ENCODE measurements at places on chromosomes 7 and 10.

GRCh38 chr7:32921896-32922295 is 30.3 kb upstream of the KBTBD2 start:
- DNase-seq = peak; percentile 49

GRCh38 chr7:134737566-134738345 is 41.7 kb upstream of the CALD1 start:
- DNase-seq = peak; percentile 98

DNA sequence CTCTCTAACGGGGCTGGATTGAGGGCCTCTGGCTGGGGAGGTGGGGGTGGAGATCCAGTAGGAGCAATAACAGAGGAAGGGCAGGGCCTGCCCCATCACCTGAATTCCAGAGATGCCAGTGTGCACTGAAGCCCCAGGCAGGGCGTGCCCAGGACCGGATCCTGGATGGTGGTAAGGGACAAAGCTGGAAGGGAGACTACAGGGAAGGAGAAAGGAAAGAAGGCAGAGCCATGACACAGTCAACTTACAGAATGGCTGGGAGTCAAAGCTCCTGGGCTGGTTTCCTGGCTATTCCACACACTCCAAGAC is 666 bp downstream of the TMEM139 start:
- no peak for DNase-seq

- peak; percentile 83 for DNase-seq
Observed at GRCh38 chr7:120053390-120053961, 219.5 kb upstream of the KCND2 start.

DNA sequence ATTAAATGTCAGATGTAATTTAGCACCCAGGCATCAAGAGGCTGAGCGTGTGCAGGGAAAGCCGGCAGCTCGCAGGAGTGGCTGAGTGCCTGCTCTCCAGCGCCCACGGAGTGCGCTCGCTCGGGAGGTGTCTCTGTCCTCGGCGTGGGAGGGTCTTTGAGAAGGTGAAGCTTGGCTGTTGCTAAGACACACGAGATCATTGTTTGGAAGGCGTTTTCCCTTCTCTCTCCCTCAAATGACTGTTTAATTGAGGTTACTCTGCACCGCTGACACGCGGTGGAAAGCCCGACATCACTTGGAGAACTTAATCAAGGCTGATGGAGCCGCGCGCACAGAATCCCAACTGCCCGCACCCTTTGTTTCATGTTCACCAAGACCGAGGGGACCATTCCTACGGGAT is 414.6 kb downstream of the DNAJB6 start:
- no peak for DNase-seq

DNA sequence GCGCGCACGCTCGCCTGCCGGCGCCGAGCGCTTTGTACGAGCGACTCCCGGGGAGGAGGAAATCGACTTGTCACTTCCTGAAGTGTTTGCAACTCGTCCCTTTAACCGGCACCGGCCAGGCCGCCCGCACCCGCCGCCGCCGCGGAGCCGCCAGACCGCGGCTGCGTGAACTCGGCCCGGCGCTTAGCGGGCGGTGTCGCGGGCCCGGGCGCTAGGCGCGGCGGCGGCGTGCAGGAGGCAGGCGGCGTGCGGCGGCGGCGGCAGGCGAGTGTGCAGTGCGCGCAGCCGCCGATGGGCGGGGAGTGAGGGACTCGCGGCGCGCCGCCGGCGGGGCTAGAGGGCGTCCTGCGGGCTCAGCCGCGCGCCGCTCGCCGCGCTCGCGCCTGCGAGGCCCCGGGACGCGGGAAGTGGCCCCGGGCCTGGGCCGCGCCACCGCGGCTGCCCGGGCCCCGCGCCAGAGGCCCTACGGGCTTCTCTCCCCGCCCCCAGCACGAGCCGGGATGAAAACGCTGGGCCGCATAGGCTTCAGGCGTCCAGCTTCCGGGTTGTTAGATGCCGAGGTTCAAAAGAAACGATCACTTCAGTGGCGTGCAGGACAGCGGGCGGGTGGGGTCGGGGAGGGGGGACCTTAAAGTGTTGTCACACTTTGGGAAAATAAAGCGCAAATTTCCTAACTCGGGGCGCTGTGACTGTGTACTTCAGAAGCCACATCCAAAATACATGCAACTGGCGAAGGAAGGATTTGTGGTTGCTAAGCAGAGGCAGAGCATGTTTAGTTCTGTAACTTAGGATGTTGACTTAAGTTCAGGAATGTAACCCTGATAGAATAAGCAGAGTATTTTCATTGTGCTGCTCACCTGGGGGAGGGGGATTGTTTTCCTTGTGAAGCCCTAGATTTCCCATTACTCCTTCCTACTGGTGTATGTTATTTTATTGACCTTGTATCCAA is at the start of gene FAM53B:
Gene FAM53B, minus strand, starts transcription at position 277 of the 949 bp plus-strand sequence. CDS start 37,665 bp downstream, outside the sequence.
- peak; percentile 62 for DNase-seq

DNA sequence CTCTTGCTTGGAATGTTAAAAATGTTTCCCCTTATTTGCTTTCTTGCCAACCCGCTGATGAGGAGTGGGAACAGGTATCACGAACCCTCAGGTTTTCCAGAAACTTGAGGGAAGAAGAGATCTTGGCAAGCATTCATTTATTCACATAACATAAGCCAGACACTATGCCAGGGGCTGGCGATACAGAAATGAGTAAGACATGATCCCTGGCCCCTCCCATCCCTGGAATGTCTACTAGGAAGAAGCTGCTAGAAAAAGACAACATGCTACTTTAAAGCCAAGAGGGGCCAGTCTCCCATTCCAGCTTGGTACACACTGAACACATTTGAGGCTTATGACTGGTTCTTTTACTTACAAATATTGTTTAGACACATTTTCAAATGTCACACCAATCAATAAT is 26.4 kb downstream of the SLC35B4 start:
- DNase-seq = peak; percentile 13

GRCh38 chr7:5210751-5211338 is 20.8 kb downstream of the WIPI2 start:
- DNase-seq = no peak

DNA sequence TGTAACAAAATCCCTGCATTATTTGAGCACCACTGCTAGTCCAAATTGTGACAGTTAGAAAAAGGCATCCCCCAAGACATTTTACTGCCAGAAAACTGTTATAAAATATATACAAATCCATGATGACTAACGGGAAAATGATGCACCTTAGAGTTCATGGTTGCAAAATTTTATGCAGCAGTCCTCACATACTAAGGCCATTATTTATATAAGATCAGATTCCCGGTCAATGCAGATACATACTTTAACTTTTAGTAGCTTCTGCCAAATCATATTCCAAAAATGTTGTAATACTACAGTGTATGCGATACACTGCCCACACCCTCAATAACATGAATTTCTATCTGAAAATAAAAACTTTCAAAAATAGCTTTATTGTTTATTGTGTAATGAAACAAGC is 239.9 kb upstream of the ZNF32 start:
- peak; percentile 87 for DNase-seq

DNA sequence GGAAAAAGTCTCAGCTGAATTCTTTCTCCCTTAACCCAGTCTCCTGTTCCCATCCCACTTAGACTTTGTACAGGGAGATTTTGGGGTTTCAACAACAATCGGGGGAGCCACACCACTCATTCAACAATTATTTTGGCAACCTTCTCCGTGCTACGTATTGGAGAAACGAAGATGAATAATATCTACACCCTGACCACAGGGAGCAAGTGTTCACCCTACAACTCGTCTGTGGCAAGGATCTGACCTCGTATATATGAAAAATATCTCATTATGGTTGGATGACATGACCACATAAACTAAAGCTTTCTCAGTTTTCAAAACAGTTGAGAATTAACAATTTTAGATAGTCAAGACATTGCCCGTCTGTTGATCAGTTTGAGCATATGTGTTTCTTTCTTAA is 302.1 kb downstream of the CACNA2D1 start:
- peak; percentile 87 for DNase-seq

- DNase-seq = no peak
Observed at GRCh38 chr10:121774813-121775212, 153.0 kb downstream of the ATE1 start.

DNA sequence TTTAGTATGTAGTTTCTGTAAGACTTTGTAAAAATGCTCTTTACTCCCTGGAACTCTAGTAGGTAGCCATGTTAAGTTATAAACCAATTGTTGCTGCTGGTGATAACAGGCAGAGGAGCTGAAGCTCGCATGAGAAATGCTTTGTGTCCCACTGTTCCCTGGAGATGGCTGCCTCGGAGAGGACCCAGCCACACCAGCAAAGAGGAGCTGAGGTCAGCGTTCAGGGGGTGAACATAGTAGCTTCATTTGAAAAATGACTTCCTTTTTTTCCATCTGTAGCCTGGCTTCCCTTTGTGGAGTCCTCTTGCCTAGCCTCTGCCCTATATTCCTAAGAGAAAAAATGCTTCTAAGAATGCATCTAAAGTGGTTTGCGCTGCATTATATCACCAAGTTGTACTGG is 20.3 kb downstream of the CELF2 start:
- no peak for DNase-seq

DNA sequence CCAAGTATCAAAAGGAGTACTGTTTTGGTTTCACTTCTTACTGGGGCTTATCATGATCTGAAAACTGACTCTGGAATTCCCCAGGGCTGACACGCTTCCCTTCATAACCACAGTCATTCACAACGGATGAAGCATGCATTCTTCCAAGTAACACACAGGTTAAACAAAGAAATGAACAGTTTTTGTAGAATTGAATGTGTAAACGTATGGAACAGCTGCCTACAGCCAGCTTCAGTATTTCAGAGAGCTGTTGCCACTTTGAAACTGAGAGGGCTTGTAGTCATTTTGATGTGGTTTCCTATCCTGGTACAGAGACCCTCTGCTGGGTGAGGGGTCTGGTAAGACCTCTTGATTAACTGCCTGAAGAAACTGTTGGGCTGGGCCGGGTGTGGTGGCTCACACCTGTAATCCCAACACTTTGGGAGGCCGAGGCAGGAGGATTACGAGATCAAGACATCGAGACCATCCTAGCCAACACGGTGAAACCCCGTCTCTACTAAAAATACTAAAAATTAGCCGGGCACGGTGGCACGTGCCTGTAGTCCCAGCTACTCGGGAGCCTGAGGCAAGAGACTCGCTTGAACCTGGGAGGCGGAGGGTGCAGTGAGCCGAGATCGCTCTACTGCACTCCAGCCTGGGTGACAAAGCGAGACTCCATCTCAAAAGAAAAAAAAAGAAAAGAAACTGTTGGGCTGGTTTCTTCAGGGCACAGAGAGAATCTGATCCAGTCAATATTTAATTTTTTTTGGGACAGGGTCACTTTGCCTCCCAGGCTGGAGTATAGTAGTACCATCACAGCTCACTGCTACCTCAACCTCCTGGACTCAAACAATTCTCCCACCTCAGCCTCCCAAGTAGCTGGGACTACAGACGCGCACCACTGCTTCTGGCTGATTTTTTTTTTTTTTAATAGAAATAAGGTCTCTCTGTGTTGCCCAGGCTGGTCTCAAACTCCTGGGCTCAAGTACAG is 4.7 kb downstream of the NFE2L3 start:
- peak; percentile 96 for DNase-seq

DNA sequence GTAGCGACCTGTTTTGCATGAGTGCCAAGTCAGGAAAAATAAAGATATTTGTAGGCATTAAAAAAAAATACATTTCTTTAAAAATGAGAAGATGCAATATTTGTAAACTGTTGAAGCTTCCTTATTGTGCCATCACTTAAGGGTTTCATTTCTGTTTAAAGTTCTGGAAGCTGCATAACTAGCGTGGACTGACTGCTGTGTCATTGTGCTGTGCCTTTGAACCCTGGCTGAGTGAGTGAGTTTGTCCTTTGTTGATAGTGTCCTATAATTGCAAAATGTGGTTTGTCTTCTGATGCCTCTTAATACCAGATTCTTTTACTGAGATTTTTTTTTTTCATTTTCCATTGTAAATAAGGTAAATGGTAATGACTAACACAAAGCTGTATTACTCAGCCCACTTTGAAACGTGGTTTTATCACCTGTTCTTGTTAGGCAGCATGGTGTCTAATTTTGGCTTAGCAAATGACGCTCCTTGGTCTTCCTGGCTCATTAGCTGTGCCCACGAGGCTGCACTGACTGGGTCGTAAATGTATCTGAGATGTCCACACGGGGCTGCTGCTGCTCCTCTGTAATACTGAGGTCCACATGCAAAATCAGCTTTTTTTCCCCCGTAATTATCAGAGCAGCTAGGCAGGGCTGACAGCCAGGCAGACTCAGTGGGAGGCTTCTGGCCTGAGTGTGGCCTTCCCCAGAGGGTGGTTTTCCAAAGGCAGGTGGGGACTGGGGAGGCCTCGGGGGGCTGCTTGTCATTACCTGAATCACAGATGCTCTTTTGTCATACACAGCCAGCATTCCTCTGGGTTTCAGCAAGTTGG is 14.8 kb downstream of the ZSCAN25 start:
- no peak for DNase-seq

GRCh38 chr7:116420003-116420402 is 79.5 kb upstream of the CAV2 start:
- DNase-seq = no peak

GRCh38 chr10:34141032-34141680 is 673.9 kb downstream of the PARD3 start:
- DNase-seq = no peak

DNA sequence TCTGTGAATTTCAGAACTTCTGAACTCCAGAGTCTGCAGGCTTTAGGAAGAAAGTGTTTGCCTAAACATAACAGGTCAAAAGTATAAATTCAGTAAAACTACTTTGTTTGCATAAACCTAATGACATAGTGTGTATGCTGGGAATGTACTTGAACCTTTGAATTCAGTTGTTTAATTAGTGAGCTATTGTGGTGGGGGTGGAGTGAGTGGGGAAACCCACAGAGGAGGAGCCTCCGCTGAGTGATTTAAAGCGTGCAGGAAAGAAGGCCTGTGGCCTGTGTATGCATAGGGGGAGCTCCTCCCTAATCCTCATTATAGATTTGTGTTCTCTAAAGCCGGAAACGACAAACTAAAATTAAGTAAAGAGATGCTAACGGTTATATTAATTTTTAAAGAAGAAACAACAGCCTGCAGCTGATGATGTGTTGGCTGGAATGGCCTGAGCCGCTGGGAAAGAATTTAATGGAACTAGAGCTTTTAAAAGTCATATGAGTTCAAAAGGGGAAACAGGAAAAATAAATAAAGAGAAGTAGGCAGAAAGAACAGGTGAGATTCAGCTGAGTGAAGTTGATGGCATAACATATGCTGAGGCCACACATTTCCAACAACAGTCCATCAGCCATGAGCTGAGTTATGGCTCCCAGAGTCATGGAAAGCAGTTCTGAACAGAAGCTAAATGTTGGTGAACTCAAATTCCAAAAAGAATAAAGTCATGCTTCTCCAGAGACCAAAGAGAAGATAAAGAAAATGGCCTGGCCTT is 595.0 kb downstream of the GRM8 start:
- DNase-seq = no peak

DNA sequence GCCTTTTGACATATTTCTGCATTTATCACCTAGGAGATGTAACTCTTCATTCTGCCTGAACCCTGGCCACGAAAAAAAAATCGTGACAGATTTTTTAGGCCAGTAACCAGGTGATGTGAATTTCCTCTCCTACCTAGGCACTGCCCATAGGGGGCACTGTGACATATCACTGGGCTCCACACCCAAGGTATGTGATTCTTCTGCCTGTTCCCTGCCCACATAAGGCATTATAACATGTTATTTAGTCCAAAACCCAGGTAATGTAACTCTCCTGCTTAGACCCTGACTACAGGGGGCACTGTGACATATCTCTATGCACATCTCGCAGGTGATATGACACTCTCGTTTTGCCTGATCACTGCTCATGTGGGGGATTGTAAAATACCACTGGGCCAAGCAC is 29.5 kb upstream of the ZNF107 start:
- no peak for DNase-seq

- no peak for DNase-seq
Observed at GRCh38 chr7:55235115-55235514, 130.0 kb upstream of the LANCL2 start.

- no peak for DNase-seq
Observed at GRCh38 chr7:26190417-26190869, 10.1 kb downstream of the HNRNPA2B1 start.
